Adipocyte (in vitro differentiated cells): ENCODE measurements at places on chromosomes 5 and 9.

- peak; percentile 84 for DNase-seq
Measured at GRCh38 chr5:55344392-55344992, 36.7 kb downstream of the MTREX start.

DNA sequence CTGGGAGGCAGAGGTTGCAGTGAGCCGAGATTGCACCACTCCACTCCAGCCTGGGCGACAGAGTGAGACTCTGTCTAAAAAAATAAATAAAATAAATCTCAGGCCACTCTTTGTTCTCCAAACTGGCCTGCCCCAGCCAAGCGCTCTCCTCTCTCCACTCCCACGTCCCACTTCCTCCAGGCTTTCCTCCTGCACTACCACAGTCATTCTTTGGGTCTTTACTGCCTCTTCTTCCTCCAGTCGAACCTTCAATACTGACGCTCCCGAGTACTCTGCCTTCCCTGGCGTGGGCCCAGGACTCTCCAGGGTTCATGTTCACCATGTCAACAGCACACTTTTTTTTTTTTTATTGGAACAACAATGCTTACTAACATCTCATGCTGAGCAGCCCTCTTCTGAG is 23.9 kb downstream of the RNF130 start:
- no peak for DNase-seq

DNA sequence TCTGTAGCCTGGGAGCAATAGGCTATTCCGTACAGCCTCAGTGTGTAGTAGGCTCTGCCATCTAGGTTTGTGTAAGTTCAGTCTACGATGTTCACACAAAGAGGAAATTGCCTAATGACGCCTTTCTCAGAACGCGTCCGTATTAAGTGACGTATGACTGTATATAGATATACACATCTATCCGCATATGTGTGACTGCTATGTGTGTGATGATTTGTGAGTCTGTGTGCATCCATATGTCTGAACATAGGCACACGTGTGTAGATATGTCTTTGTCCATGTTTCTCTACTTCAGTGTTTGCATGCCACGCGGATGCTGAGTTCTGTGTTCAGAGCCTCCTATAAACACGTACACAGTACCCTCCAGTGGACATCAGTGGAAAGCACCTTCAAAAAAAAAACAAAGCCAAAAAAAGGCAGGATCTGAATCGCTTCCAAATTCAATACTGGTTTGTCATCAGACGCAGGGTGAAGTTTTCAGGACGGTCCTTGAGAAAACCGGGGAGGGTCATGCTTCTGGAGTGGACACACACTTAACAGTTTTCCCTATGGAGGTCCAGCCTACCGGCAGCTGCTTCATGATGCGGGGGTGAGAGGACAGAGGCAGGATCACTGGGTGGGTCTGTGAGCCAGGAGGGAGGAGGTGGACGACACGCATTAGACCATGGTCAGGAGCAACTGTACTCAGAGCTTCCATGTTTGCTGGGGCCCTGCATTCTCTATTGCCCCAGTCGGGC is 29.5 kb upstream of the ALDH1B1 start:
- DNase-seq: peak; percentile 91

GRCh38 chr9:14487547-14488185 is 173.7 kb upstream of the NFIB start:
- DNase-seq: no peak

DNA sequence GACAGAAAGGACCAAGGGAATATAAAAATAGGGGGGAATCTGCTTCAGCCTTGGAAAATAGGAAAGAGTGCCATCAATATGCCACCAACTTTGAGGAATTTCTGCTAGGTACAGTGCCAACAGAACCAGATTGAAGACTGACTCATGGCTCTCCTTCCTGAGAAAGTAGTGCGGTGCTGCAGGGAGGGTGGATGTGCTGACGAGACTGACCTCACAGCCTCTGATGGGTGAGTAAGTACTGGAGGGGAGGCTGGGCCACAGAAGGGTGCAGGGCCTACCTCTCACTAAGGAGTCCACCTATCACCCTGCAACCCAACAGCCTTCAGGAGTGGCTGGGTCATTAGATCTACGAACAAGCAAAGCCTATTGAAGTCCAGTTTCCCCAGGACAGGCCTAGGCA is 187.6 kb downstream of the GABBR2 start:
- no peak for DNase-seq

DNA sequence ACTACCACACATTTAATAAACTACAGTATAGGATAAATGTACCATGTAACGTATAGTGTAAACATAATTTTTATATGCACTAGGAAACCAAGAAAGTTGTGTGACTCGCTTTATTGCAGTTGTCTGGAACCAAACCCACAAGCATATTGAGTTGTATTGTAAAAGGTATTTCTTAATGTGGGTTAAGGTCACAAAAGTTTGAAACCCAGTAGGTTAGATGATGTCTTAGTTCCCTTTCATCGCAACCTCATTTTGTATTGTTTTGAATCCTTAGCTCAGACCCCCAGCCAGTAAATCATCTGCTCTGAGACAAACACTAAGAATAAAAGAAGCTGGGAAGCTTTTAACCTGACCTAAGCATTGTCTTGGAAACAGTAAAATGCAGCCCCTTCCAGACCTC is 79.1 kb downstream of the TRIO start:
- DNase-seq: no peak

DNA sequence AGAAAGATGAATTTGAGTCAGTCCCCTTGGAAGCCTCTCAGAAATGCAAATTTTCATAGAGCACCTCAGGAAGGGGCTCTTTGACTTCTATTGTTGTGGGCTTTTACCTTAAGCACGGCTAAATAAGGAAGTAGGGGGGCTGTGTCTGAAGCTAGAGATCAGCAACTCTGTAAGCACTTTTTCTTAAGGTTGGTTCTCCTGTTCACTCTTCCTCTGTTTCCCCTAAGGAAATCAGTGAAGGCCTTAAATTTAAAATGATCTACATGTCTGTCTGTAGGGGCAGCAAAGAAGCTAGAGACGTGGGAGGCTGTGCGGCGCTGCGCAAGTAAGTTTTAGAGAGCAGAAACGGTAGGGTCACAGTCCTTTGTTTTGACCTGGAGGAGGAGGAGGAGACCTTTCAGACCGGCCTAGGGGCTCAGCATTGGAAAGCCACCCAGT is 1.2 kb upstream of the CDC14B start:
- DNase-seq: no peak

DNA sequence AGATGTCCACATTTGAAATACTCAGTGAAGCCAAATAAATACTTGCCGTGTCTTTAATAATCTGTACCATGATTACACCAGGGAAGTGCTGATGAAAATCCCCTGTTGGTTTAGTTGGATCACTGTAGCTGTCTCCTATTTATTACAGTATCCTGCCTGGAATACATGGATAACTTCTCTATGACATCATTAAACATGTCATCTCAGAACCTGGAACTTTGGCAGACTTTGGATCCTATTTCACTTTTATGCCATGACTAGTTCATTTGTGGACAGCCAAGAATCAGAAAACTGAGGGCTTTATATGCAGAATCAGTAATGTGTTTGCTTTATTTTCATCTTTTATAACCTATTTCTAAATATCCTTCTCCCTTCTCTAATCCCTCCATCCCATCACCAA is at the start of gene TXNDC8:
TXNDC8 (minus strand) TSS at position 137 of the 400 bp plus-strand sequence.
- DNase-seq: peak; percentile 42
